DMS79 treated with DMSO at 0.1 percent for 48 hours (cell line): ENCODE measurements at places on chromosomes 5 and 9.

DNA sequence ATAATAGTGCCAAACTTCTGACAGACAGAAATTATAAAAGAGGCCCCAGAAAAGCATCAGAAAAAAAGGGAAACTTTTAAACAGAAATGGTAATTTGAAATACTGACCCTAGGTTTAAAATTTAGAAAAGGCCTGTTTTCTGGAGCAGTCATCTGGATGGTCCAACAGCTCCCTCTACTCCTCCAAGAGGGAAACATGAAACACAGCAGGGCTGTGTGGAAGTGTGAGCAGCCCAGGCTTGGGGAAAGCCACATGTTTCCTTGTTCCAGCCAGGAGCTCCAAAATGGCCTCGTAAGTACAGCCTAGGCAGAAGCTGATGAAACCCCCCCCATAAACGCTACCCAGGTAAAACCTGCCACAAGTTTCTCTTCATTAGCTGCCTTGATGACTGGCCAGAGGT is 499.3 kb upstream of the ADAMTS16 start:
- DNase-seq: no peak

DNA sequence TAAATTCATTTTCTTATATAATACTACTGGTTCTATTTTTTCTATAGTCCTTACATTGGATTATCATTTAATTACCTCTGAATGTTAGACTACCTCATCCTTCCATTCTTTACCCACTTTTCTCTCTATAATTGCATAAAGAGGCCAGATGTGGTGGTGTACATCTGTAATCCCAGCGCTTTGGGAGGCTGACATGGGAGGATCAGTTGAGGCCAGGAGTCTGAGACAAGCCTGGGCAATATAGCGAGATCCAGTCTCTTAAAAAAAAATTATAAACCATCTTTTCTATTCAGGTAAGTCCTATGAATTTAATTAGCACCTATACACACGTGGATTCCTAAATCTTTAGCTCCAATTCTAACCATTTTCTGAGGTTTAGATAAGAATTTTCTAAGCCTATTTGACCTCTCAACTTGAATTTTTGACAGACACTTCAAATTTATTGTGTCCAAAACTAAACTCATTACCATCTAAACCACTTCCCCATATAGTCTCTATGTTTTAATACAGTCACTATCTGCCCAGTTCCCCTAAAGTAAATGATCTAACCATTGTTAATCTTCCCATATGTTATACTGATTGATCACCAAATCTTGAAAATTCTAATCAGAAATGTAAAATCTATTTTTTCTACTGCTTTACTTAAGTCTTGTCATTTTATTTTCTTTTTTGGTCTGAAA is 33.0 kb upstream of the CHD1 start:
- DNase-seq: no peak

DNA sequence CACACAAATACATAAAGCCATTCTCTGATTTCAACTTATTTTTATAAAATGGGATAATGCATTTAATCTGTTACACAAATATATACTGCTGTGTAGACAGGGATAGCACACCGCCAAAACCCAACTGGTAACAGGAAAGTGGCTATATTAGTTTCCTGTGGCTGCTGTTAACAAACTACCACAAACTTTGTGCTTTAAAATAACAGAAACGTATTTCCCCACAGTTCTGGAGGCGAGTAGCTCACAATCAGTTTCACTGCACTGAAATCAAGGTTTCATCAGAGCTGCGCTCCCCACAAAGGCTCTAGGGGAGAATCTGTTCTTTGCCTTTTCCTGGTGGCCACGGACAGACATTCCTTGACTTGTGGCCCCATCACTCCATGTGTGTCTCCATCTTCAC is 94.0 kb downstream of the MLLT3 start:
- DNase-seq: no peak

DNA sequence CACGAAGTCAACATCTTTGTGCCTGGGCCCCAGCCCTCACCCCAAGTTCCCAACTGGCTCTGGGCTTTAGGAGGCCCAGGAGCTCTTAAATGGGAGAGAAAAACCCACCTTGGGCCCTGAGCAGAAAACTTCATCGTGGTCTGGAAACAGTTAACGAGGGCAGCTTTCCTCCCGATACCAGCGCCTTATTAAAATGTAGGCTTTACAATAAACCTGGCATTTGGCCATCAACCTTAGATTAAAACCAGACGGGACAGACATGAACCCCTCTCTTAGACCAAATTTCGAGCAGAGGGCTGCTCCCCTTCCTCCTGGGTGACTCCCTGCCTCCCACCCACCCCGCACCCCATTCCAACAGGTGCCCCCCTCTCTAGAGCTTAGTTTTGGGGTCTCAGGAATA is 39.4 kb downstream of the PRRX2 start:
- no peak for DNase-seq

- peak; percentile 68 for DNase-seq
Observed at GRCh38 chr9:121935739-121936138, 157.4 kb downstream of the TTLL11 start.

GRCh38 chr5:168897387-168898122 is 318.4 kb upstream of the PANK3 start:
- peak; percentile 37 for DNase-seq

DNA sequence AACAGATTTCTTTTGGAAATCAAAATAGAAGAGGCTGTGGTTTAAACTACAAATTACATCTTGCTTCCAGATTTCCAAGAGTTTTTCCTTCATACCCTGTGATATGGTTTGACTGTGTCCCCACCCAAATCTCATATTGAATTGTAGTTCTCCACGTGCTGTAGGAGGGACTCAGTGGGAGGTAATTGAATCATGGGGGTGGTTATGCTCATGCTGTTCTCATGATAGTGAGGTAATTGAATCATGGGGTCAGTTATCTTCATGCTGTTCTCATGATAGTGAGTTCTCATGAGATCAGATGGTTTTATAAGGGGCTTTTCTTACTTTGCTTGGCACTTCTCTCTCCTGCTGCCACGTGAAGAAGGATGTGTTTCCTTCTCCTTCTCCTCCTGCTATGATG is 687.0 kb upstream of the ZNF608 start:
- DNase-seq: no peak

- DNase-seq: no peak
Observed at GRCh38 chr5:28164568-28164967, 1126.2 kb upstream of the CDH9 start.

- DNase-seq: no peak
Observed at GRCh38 chr5:117872798-117873368, 1115.5 kb downstream of the DTWD2 start.

DNA sequence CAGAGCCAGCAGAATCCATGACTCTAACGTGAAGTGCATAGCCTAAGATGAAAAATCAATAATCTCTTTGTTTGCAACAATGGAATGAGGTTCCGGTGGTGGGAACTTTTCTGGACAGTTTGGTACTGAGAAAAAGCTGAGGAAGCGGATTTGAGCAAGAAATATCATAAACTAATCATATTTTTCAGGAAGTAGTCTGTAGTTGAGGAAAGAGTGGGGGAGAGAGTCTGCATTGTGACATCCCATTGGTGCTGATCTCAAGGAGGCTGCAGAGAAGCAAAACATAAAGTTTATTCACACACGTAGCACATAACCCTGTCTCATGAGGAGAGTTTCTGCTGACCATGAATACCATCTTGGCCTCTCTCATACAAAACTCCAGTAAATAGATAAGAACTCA is 15.8 kb upstream of the FCHO2 start:
- DNase-seq: no peak
